H9 (cell line): ENCODE measurements at places on chromosomes 7 and 10.

DNA sequence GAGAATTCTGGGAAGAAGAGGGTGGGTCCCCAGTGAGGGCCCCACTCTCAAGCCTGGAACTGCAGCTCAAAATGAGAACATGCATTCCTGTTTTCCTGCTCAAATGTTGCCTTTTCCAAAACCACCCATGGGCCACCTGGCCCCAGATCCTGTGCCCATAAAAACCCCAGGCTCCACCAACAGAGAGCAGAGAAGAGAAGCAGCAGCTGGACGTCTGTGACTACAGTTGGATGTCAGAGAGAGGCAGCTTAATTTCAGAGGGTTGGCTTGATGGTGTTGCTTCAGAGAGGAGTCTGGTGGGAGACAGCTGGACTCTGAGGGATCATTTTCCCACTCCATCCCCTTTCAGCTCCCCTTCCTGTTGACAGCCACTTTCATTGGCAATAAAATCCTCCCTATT lies 256.4 kb downstream of the FZD1 start:
- DNase-seq, result no peak
- H3K27me3 ChIP-seq, result no peaks in the 10 kb centered on the region
- no peak overlapping the region for H3K4me3 ChIP-seq

DNA sequence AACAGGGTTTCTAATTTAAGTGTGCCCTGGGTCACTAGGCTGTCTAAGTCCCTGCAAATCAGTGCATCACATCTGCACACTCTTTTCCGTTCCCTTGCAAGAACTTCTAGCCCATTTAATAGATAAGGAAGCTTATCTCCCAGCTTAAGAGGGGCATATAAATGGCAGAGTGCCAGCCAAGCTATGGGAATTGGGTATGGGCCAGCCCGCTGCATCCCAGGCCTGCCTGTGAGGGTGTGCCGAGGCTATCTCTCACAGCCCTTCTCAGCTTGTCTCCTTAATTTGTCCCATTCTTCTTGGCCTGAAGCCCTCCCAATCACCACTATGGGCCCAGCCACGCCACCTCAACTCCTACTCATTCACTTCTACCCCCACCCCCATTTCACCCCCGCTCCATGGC lies 14.7 kb downstream of the AQP1 start:
- no peaks in the 10 kb centered on the region for H3K27me3 ChIP-seq
- H3K4me1 ChIP-seq, result no peaks in the 10 kb centered on the region
- no peak overlapping the region for H3K27ac ChIP-seq
- H3K36me3 ChIP-seq, result no peaks in the 10 kb centered on the region

GRCh38 chr7:28955356-28955717 lies 2.8 kb downstream of the TRIL start:
- H3K4me3 ChIP-seq, result peak overlapping the region; percentile 24; the same call in 1 of the 2 replicates
- peaks cover 11% of the 10 kb centered on the region; the same call in 1 of the 2 replicates for H3K27me3 ChIP-seq
- H3K36me3 ChIP-seq, result no peaks in the 10 kb centered on the region
- peaks cover 2% of the 10 kb centered on the region; the same call in 1 of the 2 replicates for H3K4me1 ChIP-seq

GRCh38 chr10:124558339-124559321 lies 97.0 kb downstream of the LHPP start:
- no peaks in the 10 kb centered on the region for H3K4me1 ChIP-seq
- no peak for DNase-seq
- H3K27ac ChIP-seq, result no peak overlapping the region

DNA sequence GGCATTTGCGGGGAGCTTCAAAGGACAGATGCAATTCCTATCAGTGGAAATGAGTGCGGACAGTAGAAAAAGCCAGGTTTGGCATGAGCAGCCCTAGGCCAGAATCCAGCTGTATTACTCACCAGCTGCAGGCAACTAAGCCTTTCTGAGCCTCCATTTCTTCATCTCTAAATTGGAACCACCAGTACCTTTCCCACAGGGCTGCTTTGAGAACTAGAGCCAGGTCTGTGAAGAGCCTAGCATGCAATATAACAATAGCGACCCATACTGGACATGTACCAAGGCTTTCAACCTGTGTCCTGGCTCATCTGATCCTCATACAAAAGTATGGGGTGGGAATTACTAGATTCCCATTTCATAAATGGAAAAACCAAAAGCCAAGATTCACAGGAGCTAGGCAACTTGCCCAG lies 101.0 kb downstream of the GSAP start:
- DNase-seq, result no peak
- H3K4me3 ChIP-seq, result no peak overlapping the region
- no peaks in the 10 kb centered on the region for H3K36me3 ChIP-seq
- H3K27ac ChIP-seq, result no peak overlapping the region
- no peaks in the 10 kb centered on the region for H3K4me1 ChIP-seq
- no peaks in the 10 kb centered on the region for H3K27me3 ChIP-seq

GRCh38 chr10:113978802-113979201 lies 64.9 kb upstream of the ADRB1 start:
- no peaks in the 10 kb centered on the region for H3K4me1 ChIP-seq
- H3K27me3 ChIP-seq, result no peaks in the 10 kb centered on the region; the same call in 1 of the 2 replicates
- DNase-seq, result no peak
- no peak overlapping the region for H3K4me3 ChIP-seq
- H3K36me3 ChIP-seq, result no peaks in the 10 kb centered on the region; the same call in 2 of the 3 replicates
- no peak overlapping the region for H3K27ac ChIP-seq

DNA sequence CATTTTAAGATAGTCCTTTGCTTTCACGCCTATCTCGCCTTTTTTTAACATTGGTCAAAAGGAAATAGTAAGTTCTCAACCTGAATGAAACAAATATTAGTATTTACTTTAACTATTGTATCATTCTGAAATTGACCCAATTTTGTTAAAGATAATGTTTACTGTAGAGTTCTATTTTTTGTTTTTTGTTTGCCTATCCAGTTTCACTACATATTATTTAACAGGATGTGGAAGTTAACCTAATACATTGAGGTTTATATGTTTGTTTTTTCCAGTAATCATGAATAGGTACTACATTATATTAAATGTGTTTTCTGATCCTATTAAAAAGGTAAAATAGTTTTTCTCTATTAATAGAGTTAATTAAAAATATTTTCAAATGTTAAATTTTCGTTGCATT lies 26.5 kb downstream of the ACSM6 start:
- H3K36me3 ChIP-seq, result peaks cover 33% of the 10 kb centered on the region
- no peak for DNase-seq
- no peaks in the 10 kb centered on the region for H3K27me3 ChIP-seq
- H3K4me3 ChIP-seq, result no peak overlapping the region
- H3K27ac ChIP-seq, result no peak overlapping the region

- H3K4me3 ChIP-seq, result no peak overlapping the region
- H3K36me3 ChIP-seq, result no peaks in the 10 kb centered on the region
- peaks cover 2% of the 10 kb centered on the region; the same call in 1 of the 2 replicates for H3K4me1 ChIP-seq
- DNase-seq, result no peak
Observed at GRCh38 chr10:89531359-89531758, 4.0 kb downstream of the SLC16A12 start.

DNA sequence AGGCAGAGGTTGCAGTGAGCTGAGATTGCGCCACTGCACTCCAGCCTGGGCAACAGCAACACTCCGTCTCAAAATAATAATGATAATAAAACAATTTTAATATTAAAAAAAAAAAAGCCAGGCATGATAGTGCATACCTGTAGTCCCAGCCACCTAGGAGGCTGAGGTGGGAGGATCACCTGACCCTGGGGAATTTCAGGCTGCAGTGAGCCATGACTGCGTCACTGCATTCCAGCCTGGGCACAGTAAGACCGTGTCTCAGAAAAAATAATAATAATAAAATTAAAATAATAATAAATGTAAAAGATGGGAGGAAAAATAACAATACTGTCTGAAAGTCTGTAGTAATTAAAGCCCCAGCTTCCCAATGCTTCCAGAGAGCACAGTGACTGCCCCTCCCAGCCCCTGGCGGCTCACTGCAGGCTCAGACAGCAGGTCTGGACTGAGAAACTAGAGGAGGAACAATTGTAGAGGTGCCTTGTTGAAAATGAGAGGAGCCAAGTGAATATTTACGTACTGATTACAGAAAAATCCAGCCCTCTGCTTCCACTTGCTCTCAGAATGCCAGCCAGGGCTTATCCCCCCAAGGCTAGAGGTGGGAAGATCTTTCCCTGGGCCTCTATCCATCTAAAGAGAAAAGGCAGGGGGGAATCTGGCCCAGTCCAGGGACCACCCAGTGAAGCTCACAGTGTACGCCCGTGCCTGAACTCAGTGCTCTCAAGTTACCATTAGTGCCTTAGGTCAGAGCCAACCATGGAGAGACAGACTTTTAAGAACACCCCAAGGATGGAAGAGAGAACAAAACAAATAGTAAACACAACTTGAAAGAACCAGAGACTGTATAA lies 112.8 kb downstream of the PARD3 start:
- no peaks in the 10 kb centered on the region for H3K27me3 ChIP-seq
- peaks cover 2% of the 10 kb centered on the region; the same call in 1 of the 2 replicates for H3K4me1 ChIP-seq
- H3K36me3 ChIP-seq, result no peaks in the 10 kb centered on the region
- H3K27ac ChIP-seq, result no peak overlapping the region
- no peak for DNase-seq
- H3K4me3 ChIP-seq, result no peak overlapping the region

- H3K27me3 ChIP-seq, result no peaks in the 10 kb centered on the region
- peaks cover 49% of the 10 kb centered on the region for H3K36me3 ChIP-seq
- no peak for DNase-seq
- H3K4me3 ChIP-seq, result no peak overlapping the region
Observed at GRCh38 chr7:71135663-71136062, 3.7 kb downstream of the GALNT17 start.

GRCh38 chr10:91190876-91191583 lies 29.4 kb upstream of the PCGF5 start:
- H3K27ac ChIP-seq, result no peak overlapping the region
- H3K27me3 ChIP-seq, result no peaks in the 10 kb centered on the region
- H3K4me3 ChIP-seq, result no peak overlapping the region

GRCh38 chr7:107742678-107743566 lies 1.0 kb upstream of the CBLL1 start:
- H3K4me1 ChIP-seq, result peaks cover 2% of the 10 kb centered on the region; the same call in 1 of the 2 replicates
- H3K27me3 ChIP-seq, result no peaks in the 10 kb centered on the region; the same call in 1 of the 2 replicates

DNA sequence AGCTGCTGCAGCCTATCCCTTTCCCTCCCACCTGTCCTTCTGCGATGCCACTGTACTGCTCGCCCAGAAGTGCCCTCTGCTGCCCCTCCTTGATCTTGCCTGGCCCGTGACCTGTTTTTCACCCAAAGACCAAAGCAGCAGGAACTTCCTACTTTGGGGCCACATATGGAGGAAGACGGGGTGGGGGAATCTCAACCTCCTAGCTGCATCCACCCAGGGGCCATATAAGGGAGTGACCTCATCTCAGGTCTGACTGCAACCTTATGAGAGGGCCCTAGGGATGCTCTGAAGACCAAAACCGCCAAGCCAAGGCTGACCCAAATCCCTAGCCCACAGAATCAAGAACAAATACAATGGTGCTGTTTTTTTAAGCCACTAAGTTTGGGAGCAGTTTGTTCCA lies 15.7 kb downstream of the PRKCQ start:
- no peaks in the 10 kb centered on the region for H3K36me3 ChIP-seq
- no peaks in the 10 kb centered on the region for H3K27me3 ChIP-seq
- peaks cover 6% of the 10 kb centered on the region; the same call in 1 of the 2 replicates for H3K4me1 ChIP-seq
